Stimulated activated CD8-positive, alpha-beta memory T cell treated with anti-CD3 and anti-CD28 coated beads, Interleukin-7, amount 100 ng/mL, for 1 hour (primary cell): ENCODE measurements at places on chromosomes 4 and X.
A peak's percentile ranks its signal among the peaks of the same experiment; 100 is the strongest.

DNA sequence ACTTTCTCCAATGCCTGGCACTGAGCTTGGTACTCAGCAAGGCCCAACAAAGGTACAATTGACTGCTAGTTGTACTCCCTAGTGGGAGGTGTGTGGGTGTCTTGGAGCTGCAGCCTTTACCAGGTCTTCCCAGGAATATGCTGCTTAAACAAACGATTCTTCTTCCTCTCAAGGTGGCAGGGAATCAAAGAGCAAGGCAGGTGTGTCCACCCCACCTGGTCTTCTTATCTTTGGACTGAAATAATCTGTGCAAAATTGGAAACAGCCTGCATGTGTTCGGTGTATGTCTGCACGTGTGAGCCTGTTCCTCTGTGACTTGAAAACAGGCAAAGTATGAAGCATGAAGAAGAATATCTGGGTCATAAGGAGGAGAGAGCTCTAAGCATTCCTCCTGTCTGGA lies 235.3 kb downstream of the PTTG2 start:
- no peak for DNase-seq

- no peak for DNase-seq
These were observed 216.3 kb upstream of the SFRP2 start for GRCh38 chr4:154005171-154005520.

- no peak for DNase-seq
These were observed 125.4 kb upstream of the DMD start for GRCh38 chrX:33336783-33337182.

GRCh38 chrX:14356401-14356800 lies 172.9 kb upstream of the GLRA2 start:
- no peak for DNase-seq

DNA sequence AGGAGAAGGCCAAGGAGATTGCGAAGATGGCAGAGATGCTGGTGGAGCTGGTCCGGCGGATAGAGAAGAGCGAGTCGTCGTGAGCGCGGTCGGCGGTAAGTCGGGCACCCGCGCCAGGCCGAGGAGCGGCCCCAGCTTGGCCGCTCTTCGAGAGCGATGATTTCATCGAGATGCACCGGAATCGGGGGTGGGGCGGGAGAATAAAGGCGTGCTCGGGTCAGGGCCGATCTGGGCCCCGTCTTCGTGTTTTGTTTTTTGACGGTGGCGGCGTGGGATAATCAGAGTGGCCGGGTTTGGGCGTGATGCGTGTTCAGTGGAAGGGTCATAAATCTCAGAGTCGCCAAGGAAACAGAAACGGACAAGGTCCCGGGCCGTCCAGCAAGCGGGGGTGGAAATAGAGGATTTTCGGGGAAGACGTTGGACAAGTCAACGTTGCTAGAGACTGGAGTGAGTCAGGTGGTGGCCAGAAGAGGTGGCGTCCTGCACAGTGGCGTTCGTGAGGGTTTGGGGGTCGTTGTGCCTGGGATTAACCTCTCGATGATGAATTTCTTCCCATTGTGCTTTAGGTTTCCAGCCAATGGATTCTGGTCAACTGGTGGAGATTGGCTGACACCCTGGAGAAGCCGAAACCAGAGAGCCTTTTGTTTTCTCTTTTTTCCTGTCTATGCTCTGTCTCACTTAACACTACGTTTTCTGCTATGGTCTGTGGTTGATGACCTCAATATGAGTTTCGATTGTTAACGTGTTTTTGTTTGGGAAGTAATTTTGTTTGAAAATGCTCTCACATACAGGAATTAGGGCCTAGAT lies 882 bp downstream of the MRFAP1 start:
- DNase-seq, result peak; percentile 23

- no peak for DNase-seq
These were observed 61.6 kb upstream of the NOCT start for GRCh38 chr4:138953961-138954371.

DNA sequence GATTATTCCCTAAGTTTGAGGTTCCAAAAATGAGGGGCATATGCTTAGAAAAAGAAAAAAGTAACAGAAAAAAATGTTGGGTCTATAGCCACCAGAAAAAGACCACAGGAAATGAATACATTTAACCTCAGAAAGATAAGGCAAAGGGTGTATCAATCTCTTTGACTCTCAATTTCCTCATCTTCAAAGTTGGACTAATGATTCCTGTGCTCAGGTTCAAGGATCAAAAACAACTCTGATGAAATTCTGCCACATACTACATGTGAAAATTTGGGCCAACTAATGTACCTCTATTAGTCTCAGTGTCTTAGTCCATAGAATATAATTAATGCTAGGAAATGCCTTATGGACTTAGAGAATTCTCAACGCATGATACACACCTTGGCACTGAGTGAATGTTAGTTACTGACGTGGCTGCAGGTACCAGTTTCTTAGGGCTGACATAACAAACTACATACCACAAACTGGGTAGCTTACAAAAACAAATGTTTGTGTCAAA lies 257.7 kb downstream of the ANKRD50 start:
- DNase-seq, result no peak

GRCh38 chrX:119273420-119274192 lies 37.5 kb downstream of the PGRMC1 start:
- DNase-seq, result no peak
